Activated CD8-positive, alpha-beta memory T cell treated with anti-CD3 and anti-CD28 coated beads for 1 hour (primary cell): ENCODE measurements at places on chromosomes 4 and X.

DNA sequence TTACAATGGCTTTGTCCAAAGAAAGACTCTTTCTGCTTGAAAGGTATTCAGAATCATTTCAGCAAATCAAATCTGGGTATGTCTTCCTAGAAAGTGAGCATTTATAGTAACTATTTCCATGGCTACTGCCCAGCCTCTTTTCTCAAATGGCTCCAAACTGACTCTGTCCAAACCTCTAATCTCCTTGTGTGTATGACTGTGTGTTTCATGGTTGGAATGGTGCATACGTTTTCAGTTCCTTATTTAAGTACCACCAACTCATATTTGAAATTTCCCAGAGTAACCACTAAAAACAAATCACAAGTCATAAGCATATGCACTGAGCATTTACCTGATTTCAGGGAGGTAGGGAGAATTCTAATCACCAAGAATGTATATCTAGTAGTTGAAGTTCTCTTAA is 106.0 kb downstream of the TMEM144 start:
- DNase-seq: no peak

GRCh38 chr4:172979332-172979731 is 189.3 kb upstream of the GALNT7 start:
- DNase-seq: no peak

- no peak for DNase-seq
Observed at GRCh38 chrX:14690553-14690952, 161.2 kb downstream of the GLRA2 start.

- no peak for DNase-seq
Observed at GRCh38 chr4:105666693-105667092, 41.8 kb downstream of the INTS12 start.

- no peak for DNase-seq
Observed at GRCh38 chr4:185318679-185319078, 77.0 kb downstream of the LRP2BP start.

DNA sequence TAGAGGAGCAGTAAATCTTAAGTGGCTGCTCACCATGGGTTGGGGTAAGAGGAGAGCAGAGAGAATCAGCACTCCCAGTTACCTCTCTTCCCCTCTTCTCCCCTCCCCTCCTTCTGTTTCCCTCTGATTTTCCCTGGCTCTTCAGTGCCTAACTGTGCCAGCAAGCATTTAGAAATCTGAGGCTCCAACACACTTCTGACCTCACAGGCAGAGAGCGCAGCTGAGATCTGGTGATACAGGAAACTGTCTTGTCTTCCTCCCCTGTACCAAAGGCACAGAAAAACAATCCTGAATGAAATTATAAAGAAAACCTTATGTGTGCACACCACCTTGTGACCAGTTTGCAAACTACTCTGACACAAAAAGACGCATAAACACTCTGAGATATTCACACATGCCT is 82.4 kb upstream of the SMIM10 start:
- no peak for DNase-seq

DNA sequence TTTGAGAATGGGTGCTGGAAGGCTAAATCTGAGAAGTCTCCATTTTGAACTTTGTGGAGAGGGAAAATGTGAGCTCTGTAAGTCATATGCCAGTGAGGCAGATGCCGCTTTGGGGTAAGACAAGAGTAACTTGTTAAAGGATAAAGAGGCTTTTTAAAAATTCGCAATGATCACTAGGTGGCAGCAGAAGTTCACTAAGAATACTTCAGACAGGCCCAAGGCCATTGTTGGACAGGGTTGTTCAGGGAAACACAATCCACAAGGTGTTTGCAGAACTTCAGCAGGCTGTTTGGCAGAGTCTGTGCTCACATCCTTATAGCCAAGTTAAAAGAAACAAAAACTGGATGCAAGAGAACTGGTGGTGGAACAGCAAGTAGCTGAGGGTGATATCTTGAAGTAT is 13.7 kb upstream of the PIGA start:
- DNase-seq: no peak

DNA sequence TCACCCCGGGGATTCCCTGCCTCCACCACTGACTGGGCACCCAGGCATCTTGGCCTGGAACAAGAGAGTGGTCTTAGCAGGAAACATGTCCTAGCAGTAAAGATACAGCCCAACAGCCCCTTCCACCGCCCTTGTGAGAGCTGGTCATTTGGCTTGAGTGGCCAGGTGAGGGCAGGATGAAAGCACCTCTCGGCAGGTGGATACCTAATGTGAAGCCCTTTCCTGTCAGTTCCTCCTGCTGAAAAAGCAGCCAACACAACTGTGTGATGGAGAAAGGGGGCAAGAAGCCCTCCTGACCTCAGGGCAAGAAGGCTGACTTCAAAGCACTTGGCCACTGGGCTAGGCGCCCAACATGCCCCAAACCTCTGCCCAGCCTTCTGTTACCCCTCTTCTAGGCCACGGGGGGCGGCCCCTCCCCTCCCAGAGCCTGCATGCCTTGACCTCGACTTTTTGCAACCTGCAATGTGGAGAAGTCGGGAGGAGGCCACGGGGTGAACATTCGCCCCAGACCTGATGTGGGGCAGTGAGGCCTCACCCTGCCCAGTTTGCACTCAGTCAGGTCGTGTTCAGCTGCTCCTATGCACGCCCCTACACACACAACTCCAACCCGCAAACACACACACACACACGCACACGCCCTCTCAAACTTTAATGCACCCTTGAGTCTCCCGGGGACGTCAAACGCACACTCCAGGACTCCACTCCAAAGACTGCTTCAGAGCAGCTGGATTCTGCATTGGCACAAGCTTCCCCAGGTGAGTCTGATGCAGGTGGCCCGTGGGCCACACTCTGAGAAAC is 1.1 kb downstream of the LGI2 start:
- DNase-seq: no peak

- no peak for DNase-seq
Observed at GRCh38 chr4:119151161-119151560, 15.5 kb downstream of the MYOZ2 start.

DNA sequence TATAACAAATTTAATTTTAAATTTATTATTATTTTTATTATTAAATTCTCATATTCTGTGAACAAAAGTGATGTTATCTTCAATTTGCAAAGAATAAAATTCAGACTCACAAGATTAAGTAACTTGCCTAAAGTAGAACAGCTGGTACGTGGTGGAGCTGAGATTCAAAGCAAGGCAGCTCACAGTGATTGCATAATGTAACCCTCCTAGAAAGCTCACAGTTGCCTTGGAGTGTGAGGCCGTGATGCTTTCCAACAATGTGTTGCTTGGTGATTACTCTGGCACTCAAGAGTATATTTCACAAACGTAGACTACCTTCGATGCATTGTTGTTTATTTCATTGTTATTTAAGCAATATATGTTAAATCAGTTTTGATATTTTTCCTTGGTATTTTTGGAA is 1039.2 kb upstream of the PABPC4L start:
- DNase-seq: no peak

- no peak for DNase-seq
Observed at GRCh38 chrX:36422368-36422767, 502.8 kb downstream of the CFAP47 start.
